ENCODE measurements at places on chromosomes 1 and 21.

DNA sequence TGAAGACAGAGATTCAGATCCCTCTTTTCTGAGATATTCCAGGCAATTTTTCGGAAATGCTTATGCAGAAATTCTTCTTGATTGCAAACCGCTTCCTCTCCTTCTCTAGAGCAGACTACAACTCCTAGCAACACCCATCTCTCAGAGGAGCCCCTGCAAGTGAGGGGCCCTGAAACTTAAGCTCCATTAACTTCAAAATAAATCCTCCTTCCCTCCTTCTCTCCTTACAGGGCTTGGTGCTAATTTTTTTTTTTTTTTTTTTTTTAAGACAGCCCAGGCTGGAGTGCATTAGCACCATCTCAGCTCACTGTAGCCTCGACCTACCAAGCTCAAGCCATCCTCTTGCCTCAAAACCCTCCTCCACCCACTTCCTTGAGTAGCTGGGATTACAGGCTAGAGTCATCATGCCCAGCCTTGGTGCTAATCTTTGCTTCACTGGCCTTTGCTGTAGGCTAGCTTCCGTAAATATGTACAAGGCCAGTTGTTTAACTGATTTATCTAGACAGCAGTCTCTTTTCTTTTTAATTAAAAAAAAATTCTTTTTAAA, 30.2 kb upstream of the SFPQ start:
- no peak for DNase-seq

DNA sequence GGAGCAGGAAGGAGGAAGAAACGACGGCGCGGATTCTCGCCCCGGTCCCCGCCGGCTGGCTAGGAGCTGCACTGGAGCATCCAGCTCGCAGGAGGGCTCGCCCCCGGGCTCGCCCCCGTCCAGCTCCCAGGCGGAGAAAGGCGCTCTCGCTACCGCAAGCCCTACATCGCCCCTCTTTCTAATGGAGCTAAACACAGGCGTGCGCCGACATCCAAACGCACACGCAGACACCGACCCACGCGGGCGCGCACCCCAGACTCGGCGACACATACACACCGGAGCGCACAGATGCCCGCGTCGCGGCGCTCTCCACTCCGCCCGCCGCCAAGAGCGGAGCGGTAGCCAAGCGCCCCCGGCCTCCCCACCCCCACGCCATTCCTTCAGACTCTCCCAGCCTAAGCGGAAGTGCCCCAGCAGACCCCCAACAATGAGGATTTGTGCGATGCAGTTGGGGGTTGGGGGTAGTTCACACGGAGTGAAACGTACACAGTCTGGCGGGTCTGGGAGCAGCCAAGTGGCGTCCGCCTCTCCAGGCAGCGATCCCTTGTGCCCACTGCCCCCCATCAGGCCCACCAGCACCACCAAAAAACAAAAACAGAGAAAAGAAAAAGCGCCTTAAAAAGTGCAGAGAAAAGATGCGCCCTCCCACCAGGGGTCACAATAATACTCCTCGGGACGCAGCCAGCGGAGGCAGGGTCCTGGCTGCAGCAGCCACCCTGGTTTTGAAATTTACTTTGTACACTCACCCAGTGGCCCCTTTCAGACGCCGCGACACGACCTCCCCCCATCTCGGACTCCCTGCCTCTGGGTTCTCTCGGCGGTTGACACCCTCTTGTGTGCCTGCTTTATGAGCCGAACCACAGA, 1.4 kb downstream of the DAB1 start:
- DNase-seq = no peak

DNA sequence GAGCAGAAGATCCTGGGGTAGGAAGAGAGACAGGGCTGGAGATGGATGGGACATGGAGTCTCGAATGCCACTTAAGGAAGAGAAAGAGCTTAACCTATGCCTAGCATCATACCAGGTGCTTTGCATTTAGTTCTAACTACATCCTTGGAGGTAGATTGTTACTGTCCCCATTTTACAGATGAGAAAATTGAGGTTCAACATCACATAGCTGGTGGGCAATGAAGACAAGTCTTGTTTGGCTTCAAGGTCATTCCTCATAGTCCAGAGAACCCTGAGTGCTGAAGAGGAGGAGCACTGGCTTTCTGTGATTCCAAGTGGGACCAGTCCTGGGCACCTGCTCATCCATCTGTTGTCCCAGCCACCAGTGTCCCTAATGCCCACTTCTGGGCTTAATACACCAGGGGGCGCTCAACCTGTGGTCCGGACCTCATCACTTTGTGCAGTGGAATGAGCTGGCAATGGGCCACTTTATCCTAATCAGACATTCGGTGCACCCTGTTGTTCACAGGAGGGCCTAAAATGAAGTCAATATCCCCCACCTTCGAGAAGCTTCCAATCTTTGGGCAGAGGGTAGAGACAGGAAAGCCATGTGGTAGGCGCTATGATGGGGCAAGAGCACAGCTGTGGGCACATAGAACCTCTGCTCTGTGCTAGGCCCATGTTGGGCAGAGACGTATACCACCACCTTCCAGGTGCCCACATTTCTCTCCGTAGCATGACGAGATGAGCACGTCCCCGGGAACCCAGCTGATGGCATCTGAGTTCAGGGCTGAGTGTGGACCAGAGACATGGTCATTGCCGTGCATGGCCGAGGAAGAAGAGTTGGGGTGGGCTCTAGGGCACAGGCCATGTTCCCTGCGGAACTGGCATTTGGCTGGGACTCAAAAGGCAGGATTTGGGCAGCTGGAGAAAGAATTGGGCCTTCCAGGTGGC, 9.2 kb downstream of the RPS6KA1 start:
- DNase-seq = no peak

GRCh38 chr1:65524931-65525265, 104.4 kb downstream of the LEPR start:
- DNase-seq = no peak

DNA sequence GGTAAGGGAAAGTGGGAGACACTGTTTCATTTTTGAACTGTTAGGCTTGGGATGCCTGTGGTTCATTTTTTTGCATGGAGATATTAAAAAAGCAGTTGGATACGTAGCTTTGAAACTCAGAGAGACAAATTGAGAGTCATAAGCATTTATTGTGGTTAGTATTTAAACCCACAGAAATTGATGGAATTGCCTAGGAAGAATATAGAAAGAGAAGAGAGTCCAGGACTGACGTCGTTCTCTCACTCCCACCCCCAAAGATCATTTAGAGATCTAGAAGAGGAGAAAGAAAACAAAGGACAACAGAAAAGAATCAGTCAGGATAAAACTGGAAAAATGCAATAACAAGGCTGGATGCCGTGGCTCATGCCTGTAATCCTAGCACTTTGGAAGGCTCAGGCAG, 73.2 kb upstream of the BMP8A start:
- no peak for DNase-seq

GRCh38 chr1:93908394-93909145, 660 bp downstream of the GCLM start:
- peak; percentile 12 for DNase-seq

- DNase-seq = no peak
Measured at GRCh38 chr1:51231120-51231519, 5.0 kb upstream of the RNF11 start.

DNA sequence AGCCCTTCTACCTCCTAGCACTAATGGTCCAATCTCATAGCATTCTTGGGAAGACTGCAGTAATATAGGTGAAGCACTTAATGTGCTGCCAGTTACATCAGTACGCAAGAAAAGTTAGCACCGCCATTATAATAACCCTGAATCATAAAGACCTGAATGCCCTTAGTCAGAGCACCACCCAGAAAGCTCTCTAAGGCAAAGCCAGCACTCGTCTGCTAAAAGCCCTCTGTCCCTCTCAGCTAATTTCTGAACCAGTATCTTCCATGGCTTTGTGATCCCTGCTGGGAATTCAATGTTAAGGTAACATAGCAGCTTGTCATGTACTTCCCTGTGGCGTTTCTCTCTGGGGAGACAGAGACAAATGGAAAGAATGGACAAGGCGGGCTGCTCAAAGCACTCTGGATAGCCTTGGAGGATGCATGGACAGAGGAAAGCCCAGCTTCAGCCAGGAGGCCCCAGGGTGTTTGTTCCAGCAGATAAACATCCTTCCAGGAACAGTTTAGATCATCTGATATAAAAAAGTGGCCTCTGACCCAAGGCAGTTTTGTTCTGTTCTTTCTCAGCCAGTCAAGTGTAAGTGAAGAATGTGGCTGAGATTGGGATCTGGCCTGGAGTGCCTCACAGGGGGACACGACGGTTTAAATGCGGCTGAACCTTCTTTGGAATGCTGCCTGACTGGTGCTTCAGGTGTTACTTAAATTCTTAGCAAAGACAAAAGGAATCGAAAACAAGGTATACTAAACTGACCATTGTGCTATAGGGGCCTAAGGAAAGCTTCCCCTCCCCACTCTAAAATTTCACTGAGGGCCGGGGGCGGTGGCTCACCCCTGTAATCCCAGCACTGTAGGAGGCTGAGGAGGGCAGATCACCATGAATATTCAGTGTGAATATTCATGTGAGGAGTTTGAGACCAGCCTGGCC, 58.1 kb upstream of the VTCN1 start:
- no peak for DNase-seq

- no peak for DNase-seq
Measured at GRCh38 chr1:12015001-12015491, 4.3 kb upstream of the MIIP start.

GRCh38 chr1:90706437-90707362, 10.4 kb downstream of the BARHL2 start:
- no peak for DNase-seq

Data from stimulated activated CD4-positive, alpha-beta T cell treated with anti-CD3 and anti-CD28 coated beads, Interleukin-15, amount 100 ng/mL, for 1 hour (primary cell).